NAMALWA (cell line): ENCODE measurements at places on chromosomes 4 and X.

GRCh38 chrX:57133706-57134105 lies 3.5 kb downstream of the SPIN2A start:
- DNase-seq, result no peak

GRCh38 chrX:38732866-38733265 lies 68.4 kb upstream of the MID1IP1 start:
- no peak for DNase-seq

- no peak for DNase-seq
Measured at GRCh38 chr4:138348055-138348454, 105.9 kb upstream of the SLC7A11 start.

- DNase-seq, result no peak
Measured at GRCh38 chr4:8709050-8709728, 116.6 kb downstream of the CPZ start.

- DNase-seq, result no peak
Measured at GRCh38 chrX:148043271-148043855, 62.2 kb downstream of the FMR1NB start.

DNA sequence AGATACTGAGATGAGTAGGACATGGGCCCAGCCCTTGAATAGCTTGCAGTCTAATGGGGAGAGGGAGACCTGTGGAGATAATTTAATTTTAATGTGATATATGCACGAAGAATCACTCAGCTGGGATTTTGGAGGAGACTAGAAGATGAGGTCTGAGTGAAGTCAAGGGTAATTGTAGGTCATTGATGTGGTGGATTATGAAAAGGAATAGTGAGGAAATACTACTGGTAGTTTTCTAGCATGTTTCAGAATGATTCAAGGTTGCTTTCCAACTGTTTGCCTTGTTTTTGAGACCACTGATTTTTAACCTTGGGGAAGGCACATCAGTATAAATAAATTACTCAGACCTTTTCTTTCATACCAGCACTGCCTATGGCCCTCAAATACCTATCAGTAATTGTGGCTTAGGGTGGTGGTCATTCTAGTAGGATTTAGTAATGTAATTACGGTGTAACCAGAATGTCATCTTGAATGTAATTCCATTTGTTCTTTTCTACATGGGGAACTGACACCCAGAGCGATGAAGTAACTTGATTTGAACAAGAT lies 25.6 kb downstream of the PTTG2 start:
- DNase-seq, result no peak

- DNase-seq, result no peak
Measured at GRCh38 chr4:138140879-138141278, 101.3 kb downstream of the SLC7A11 start.

DNA sequence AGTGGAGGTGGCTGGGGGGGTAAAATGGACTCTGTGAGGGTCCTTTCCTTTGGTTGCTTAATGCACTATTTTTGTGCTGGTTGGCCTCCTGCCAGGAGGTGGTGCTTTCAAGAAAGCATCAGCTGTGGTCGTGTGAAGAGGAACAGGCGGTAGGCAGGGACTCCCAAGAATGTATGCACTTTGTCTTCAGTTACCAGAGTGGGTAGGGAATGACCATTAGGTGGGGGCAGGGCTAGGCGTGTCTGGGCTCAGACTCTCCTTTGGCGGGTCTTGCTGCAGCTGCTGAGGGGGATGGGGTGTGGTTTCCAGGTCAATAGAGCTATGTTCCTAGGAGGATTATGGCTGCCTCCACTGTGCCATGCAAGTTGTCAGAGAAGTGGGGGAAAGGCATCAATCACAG lies 509.0 kb downstream of the PCDH19 start:
- no peak for DNase-seq

GRCh38 chr4:7332216-7333023 lies 102.3 kb downstream of the PSAPL1 start:
- DNase-seq, result no peak

- DNase-seq, result peak; percentile 65
Measured at GRCh38 chrX:134908356-134908755, 82.4 kb upstream of the SMIM10 start.

DNA sequence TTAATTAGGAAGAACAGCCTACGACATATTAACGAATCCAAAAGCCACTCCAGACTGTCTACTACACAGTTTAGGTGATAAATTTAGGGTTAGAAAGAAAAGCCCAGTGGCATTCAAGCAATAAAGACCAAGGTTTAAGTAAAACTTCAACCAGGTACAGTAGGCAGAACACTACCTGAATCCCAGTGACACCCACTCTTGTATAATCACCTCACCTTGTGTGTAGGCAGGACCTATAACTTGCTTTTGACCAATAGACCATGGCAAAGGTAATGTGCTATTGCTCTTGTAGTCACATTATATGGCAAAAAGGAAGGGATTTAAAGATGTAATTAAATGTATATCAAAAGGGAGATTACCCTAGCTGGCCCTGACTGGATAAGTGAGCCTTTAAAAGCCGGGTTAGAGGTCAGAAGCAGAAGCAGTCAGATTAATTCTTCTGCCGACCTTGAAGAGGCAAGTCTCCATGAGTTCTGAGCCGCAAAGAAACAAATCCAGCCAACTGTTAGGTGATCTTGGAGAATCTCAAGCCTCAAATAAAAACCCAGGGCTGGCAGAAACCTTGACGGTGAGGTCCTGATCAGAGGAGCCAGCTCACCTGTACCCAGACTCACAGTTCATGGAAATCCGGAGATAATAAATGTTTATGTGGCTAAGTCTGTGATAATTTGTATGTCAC lies 8.8 kb downstream of the FSTL5 start:
- DNase-seq, result no peak

- DNase-seq, result no peak
Measured at GRCh38 chr4:153148791-153149190, 55.5 kb upstream of the TRIM2 start.

DNA sequence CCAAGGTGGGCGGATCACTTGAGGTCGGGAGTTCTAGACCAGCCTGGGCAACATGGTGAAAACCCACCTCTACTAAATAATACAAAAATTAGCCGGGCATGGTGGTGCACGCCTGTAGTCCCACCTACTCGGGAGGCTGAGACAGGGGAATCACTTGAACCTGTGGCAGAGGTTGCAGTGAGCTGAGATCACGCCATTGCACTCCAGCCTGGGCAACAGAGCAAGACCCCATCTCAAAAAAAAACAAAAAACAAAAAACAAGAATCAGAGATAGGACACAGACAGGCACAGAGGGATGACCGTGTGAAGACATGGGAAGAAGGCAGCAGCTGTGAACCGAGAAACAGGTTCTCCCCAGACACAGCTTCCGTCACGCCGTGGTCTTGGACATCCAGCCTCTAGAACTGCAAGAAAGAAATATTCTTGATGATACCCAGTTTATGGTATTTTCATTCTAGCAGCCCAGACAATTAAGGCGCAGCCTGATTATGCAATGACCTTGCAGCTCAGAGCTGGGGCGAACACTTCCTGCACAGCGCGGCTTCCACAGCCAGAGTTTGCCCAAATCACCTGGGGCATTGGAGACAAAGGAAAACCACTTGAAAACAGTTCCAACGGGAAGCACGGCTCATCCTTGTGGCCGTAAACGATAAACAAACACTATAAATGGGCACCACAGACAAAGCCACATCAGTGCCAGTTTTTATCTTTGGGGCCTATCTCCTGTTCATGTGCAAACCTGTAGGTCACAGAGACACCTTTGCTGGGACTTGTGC lies 4.2 kb upstream of the ARSD start:
- DNase-seq, result no peak

- DNase-seq, result no peak
Measured at GRCh38 chrX:10833299-10834169, 213.1 kb upstream of the MID1 start.

- peak; percentile 40 for DNase-seq
Measured at GRCh38 chr4:112127803-112128202, 17.5 kb upstream of the FAM241A start.

DNA sequence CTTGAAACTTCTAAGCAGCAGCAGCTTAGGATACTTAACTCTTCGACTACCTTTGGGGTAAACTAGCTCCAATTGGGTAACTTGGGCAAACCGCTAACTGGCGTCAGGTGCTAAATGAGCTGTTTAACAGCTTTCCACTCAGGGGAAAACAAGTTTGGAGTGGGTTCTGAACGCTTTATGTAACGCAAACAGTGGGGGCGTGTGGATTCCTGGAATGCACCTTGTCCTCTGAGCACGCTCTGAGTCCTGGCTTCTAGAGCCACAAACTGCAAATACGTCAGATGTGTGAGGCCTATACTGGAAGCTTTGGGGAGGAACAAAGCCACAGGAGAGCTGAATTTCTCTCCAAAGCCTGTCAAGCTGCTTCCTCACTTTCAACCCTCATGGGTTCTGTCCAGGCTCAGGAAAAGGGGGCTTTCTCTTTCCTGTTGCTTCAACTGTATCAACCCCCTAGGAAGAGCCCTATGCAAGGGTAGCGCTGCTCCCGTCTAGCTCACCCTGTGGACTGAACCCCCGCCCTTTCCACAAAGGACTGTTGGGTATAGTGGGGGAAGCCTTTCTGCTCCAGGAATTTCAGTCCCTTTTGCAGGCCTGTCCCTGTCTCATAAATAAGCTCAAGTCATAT lies 4.5 kb upstream of the WDR1 start:
- DNase-seq, result no peak

DNA sequence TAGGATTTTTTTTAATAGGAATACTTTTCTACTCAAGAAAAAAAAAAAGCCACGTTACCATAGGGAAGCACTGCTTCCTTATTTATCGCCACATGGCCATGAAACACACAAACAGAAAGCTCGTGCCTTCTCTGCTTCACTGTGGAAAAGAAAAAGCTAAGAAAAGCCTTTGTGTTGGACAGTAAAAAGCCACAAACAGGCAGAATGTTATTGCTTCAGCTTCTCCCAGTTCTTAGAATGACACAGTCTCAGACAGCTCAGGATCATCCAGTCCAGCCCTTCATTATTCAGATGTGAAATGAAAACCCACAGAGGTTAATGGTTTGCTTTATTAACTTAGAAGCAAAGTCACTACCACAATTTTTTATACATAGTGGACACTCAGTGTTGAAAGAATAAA lies 181.6 kb upstream of the NOCT start:
- no peak for DNase-seq

DNA sequence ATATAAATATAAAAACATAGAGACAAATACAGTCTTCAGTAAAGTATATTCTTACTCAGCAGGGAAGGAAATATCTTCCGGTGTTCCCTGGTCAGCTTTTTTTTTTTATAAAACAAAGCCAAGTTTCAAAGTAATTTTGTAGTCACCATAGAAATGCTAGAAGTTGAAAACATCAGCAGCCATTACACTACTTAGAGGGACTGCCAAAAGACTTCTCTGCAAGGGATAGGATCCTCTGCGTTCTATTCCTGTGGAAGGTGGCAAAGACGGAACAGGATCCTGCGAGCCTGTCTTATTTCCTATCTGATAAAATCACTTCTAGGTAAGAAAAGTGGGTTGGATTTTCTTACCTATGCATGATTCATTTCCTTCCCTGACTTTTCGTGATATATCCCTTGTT lies 19.4 kb downstream of the CLDN22 start:
- no peak for DNase-seq
